ENCODE measurements at places on chromosomes 5 and 9.

DNA sequence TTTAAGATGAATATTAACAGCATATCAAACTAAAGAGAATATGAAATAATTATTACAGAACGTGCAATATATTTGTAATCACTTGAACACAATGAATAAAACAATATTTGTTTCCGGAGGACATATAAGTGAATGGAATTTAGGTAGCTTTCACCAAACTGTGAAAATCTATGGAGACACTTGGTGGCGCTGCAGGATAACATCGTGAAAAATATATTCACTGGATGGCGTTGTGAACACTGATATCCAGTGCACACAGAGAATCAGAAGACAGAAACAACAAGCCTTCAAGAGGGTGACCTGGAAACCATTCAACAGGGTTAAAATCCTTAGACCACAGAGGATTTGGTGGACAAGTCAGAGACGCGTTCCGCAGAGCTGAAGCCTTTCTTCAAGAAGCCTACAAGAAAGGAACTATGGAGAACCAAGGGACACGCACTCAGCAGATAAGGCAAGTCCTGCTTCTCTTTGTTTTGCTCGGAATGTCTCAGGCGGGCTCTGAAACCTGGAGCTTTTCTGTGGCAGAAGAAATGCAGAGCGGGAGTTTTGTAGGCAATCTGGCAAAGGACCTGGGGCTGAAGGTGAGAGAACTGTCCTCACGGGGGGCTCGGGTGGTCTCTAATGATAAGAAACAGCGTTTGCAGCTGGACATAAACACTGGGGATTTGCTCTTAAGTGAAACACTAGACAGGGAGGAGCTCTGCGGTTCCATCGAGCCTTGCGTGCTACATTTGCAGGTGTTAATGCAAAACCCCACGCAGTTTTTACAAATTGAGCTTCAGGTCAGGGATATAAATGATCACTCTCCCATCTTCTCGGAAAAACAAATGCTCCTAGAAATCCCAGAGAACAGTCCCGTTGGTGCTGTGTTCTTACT, at the start of gene PCDHB11:
Gene PCDHB11, plus strand, starts transcription at position 269 of the 877 bp plus-strand sequence. Its CDS starts 148 bp downstream, at position 417.
- DNase-seq, result no peak

DNA sequence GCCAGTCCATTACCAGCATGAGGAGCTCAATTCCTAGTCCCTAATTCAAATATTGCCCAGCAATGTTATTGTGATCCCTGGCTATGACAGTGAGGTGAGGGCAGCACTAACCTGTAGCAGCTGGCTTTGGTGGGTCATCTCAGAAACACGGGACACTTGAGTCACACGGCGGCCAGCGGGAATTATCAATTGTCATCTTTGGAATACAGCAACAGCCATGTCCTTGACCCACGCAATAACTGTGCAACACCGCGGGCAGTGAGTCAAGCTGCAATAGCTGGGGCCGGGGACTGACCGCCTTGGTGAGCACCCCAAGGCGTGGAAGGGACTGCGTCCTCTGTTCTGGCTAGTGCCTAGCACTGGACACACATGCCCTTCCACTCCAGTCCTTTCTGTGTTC, 62.5 kb upstream of the ALDH1B1 start:
- no peak for DNase-seq

DNA sequence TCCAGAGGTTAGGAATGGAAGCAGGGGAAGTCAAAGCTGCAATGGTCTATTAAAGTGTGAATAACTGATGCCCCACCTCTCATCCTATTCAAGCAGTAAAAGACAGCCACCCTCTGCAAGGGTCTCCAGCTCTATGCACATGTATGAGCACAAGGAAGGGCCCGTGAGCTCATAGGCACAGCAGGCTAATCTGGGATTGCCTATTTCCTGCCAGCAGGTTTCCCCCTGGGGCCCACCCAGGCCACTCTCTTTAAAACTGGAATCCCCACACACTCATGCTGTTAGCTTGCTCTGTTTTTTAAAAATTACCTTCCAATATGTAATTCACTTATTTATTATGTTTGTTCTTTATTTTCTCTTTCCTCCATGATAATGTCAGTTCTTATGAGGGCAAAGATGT, 48.7 kb upstream of the ZNF366 start:
- DNase-seq, result no peak

DNA sequence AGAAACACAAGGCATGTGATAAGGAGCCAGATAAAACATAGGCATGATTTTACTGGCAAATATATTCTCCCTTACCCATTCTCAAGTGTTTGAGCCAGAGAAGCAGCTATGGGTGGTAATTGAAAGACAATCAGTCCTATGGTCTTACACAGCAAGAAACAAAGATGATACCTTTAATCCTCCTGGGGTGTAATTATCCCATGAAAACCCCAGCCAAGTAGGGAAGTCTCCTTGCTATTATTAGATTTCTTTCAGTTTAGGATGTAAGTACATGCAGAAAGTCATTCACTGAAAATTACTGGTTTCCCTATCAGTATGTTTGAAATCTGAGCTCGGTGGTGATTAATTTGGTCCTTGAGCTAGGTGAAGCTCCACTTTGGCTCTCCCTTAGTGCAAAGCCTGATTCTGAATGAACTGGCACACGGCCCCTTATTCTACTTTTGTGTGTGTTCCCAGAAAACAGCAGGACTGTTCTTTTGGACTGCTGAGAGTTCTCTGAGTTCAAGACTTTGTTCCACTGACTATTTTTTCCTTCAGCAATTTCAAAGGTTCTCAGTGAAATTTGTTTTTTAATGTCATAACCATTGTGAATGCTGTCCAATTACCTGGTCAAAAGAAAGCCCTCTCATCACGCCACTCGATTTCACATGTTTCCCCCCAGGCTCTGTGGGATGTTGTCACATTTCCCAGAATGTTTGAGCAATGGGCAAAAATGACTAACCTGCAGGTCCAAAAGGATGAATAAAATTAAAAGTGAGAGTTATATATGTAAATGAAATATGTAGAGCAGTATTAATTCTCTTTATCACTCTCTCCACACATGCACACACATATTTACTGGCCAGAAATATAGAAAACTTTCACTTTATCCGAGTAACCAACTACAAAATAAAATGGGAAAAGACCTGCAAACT, 343.0 kb downstream of the RAB3C start:
- DNase-seq, result no peak

DNA sequence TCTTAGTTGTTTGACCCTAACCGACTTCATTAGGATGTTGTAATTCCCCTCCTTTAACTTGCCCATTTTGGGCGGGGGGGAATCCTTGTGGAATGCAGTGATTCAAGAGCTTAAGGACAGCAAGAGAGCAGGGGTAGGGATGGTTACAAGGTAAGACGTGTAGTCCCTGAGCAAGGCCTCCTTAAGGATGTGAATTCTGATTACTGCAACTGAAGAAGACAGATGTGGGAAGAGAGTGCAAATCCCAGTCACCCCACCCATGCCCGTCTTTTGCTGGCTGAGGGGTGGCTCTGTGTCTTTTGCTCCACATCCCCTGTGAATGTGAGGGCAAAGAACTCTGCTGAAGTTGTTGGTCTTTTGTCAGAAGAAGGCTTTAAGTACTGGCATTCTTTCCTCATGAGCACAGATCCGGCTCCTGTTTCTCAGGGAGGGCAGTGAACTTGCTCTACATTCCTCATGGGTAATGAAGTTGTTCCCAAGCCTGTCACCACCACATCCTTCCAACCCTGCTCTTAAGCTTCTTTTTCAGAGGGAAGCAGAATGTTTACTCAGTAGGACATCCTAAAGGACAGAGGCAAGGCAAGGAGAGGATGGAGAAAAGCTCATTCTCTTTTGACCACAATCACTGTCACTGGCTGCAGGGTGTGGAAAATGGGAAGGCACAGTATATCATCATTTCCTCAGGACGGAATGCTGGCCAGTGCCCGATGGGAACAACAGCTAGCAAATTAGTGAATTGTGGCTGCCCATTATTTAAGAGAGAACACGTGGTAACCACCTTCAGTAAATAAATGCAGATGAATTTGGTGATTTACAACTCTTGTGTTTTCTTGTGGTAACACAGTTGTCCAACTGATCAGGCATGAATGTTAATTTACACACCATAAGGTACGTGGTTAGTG, 61.5 kb downstream of the RAI14 start:
- no peak for DNase-seq

- DNase-seq, result no peak
Measured at GRCh38 chr5:143031781-143032580, 261.8 kb downstream of the ARHGAP26 start.

DNA sequence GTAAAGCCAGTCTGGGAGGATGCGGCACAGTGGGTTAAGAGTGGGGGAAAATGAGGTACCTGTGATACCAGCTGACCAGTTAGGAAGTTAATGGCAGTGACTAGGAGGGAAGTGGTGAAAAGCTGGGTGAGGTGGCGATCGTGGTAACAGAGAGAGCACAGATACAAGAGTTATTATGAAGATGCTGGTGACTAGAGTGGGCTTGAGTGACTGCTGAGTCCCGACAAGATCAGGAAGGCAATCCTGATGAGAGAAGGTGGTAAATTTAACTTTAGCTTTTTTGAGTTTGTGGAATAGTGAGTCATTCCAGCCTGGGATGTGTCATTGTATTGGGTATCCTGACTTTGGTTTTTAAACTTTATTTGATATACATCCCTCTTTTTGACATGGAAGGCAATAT, 38.8 kb downstream of the CMYA5 start:
- DNase-seq, result no peak

- DNase-seq, result no peak
Measured at GRCh38 chr5:150694612-150695011, 6.2 kb downstream of the RBM22 start.

DNA sequence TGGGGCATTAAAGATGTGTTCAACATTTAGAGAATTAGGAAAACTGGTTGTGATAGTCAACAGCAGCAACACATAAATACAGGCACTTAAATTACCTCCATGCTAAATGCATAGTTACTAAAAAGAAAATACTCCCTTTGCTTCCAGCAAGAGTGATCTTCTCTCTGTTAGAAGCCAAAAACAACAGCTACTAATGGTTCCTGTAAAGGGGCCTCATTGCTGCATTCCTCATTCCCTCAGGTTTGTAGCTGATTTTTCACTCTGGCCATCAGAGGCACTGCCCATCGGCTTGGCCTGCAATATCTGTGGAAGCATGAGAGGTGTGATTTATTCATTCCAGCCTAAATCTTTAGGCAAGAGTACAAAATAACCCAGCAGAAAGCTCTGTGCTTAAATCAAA, 466.0 kb upstream of the ADAMTS16 start:
- no peak for DNase-seq

DNA sequence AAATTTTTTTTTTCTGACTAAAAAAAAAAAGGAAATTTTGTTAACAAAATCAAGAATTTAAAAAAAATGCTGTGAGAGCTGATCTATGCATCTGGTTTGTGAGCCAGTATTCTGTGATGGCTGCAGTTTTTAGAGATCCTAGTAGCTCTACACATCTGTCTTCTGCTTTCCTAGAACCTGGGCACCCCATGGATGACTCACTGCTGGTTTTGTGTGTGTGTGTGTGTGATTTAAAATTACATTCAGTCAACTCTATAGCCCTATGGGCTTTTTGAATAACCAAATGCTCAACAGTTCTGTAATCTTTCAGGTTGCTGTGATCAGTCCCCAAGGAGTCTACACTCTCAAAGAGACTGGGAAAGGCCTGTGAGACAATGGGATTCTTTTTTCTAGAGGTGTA, 2.5 kb upstream of the PSMD5 start:
- DNase-seq, result no peak

- no peak for DNase-seq
Measured at GRCh38 chr9:36282275-36282674, 24.0 kb upstream of the GNE start.

DNA sequence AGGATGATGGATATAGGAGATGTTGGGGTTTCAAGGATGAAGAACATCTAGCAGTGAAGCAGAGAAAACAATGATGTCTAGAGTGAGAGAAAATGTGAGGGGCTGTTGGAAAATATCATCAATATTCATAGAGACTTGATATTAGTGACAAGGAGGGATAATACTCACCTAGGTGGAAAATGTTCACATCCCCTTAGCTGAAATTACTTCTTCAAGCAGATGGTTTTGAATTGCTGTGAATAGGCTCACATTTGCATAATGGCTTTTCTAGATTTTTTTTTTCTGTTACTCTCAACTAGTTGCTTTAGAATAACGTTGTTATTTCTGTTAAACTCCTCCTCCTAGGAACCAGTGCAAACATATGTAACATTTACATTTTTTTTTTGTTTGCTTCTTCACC, 61.6 kb upstream of the MAP1B start:
- no peak for DNase-seq

DNA sequence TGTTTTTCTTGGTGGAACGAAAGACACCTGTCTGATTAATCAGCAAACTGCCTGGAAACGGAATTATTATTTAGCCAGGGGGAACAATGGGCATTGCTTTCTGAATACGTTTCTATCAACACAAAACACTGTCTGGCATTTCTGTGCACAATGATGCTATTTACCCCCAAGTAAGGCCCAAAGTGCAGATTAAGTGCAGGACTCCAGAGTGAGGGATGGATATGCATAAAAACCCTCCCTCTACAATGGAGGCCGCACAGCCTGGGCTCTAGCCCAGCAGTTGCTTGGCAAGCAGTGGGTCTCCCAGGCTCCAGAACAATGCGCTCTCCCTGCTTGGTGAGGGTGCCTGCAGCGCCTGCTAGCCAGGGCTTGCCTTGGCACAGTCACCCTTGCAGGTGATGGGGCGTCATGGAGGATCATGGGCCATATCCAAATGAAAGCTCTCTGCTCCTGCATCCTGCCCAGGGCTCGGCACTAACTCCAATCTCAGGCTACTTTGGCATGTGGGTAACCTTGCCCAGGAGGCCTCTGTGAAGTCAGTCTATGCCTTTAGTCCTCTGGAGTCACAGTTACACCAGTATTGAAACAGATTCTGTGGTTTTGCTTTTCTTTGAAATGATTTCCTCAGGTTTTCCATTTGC, 11.5 kb upstream of the SPATA24 start:
- DNase-seq, result no peak

- DNase-seq, result no peak
Measured at GRCh38 chr5:142874540-142874939, 104.4 kb downstream of the ARHGAP26 start.

DNA sequence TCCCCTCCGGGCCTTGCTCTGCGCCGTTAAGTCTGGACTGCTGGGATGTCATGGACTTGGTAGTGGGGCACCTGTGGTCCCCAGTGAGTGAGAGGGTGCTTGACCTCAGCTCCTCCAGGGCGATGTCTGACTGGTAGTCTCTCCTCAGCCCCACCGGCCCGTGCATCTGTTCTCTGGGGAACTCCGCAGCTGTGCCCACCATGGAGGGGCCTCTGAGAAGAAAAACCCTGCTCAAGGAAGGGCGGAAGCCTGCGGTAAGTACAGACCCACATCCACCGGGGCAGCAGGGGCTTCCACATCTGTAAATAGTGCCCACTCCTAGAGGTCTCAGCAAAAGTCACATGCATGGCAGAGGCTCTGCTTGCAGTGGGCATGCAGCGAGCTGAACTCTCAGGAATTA, 52.6 kb upstream of the GARNL3 start:
- DNase-seq, result no peak

GRCh38 chr9:111572950-111573604, 26.4 kb downstream of the PTGR1 start:
- DNase-seq, result no peak

DNA sequence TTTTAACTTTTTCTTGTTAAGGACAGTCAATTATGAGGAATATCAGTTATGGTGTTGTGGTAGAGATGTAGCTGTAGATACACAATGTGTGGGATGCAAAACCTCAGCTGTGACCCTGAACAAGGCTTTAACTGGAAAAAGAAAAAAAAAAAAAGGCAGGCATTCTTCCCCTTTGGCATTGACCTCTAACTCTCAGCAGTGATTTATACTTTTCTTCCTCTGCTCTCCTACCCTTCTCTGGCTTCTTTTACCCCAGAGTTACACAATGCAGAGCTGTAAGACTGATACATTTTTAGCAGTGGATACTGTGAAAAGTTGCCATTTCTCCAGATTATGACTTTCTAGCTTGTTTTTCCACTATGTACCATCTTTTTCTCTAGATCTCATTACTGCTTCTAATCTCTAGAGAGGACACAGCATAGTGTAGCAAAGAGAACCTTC, 2.0 kb downstream of the CTNNAL1 start:
- DNase-seq, result no peak

GRCh38 chr5:123610665-123611405, 98.9 kb downstream of the CSNK1G3 start:
- DNase-seq, result no peak
